NCI-H226 (cell line): ENCODE measurements at places on chromosomes 12 and 14.

DNA sequence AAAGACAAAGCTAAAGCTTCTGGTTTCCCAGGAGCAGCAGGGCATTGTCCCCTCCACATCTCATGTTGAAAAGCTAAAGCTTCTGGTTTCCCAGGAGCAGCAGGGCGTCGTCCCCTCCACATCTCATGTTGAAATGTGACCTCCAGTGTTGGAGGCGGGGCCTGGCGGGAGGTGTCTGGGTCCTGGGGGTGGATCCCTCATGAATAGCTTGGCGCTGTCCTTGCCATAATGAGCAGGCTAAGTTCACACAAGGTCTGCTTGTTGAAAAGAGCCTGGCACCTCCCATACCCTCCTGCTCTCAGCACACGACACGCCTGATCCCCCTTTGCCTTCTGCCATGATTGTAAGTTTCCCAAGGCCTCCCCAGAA is 123.7 kb downstream of the PIWIL1 start:
- DNase-seq = no peak

DNA sequence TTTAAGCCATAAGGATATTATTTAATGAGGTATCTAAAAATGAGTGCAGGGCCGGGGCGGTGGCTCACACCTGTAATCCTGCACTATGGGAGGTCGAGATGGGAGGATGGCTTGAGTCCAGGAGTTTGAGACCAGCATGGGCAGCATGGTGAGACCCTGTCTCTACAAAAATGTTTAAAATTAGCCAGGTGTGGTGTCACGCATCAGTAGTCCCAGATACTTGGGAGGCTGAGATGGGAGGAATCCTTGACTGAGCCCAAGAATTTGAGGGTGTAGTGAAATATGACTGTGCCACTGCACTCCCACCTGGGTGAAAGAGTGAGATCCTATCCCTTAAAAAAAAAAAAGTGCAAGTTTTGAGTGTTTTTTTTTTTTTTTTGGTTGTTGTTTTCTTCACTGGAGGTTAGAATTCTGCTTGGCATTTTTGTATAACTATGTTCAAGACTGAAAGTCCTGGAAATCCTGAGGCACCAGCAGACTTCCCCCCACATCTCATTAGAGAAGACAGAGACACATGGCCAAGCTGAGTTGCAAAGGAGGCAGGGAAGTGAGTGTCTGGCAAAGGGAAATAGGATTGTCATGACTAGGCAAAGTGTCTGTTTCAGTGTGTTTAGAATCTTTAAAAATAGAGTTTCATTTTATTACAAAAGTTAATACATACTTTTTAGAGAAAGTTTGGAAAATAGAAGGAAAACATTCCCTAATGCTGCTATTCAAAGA is 53.5 kb upstream of the DUSP6 start:
- DNase-seq = no peak

DNA sequence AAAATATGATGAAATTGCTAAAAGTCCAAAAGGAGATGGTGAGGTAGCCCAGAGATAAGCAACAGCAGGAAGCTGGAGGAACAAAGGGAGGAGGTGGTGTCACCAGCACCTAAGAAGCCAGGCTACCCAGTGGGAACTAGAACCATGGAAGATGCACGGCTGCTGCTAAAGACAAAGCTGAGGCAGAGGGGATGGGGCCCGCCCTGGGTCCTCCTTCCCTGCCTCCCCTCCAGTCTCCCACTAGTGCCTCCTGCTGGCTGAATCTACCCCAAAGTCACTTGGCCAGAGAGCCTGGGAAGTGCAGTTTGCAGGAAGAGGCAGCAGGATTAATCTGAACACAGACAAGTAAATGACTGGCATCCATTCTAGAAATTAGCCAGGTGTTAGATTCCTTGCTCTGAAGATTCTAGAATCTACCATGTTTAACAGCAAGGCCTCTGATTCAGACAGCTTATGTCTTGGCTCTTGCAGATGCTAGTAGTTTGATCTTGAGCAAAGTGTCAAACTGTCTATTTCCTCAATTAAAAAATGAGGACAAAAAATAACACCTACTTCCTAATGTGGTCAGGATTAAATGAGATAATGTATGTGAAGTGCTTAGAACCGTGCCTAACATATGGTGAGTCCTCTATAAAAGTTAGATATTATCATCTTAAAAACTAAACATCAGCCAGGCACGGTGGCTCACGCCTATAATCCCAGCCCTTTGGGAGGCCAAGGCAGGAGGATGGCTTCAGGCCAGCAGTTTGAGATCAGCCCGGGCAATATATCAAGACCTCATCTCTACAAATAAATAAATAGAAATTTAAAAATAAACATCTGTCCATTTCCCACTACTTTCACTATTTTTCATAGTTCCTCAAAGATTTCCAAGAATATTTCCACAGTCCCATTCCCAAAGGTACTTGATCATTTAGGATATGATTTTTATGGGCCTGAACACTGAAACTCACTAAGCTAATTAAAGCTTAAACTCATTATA is 5.8 kb upstream of the LRP10 start:
- DNase-seq = no peak

- DNase-seq = no peak
Observed at GRCh38 chr12:55659486-55660385, 23.0 kb downstream of the OR10P1 start.

- DNase-seq = no peak
Observed at GRCh38 chr12:93407963-93408283, 30.2 kb downstream of the NUDT4 start.

DNA sequence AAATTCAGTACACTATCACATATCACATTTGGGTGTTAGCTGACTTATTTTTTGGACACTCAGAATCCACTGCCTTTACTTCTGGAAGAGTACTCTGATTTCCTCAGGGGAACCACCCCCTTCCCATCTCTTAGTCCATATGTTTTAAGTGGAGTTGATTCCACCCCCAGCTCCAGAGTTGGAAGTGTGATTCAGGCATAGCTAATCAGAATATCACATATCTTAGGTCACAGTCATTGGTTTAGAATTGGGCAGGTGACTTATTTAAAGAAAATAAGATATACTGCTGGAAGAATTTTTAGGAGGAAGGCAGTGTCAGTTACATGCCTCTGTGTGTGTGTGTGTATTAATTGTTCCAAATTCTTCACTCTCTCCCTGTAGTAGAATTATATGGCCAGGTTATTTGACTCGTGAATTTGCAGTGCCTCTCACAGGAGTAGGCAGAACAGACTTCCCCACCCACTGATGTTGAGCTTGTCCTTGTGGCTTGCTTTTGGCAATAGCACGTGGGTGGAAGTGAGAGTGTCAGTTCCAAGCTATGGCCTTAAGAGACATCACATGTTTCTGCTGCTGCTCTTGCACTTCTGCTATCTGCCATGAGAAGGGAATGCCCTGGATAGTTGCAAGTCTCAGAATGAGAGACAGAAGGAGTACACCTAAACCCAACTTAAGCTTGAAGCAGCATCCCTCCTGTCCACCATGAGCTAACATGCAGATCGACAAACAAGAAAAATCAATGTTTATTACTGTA is 6.4 kb upstream of the GAS2L3 start:
- DNase-seq = no peak

- DNase-seq = peak; percentile 73
Observed at GRCh38 chr14:74886001-74886400, 4.3 kb downstream of the DLST start.

DNA sequence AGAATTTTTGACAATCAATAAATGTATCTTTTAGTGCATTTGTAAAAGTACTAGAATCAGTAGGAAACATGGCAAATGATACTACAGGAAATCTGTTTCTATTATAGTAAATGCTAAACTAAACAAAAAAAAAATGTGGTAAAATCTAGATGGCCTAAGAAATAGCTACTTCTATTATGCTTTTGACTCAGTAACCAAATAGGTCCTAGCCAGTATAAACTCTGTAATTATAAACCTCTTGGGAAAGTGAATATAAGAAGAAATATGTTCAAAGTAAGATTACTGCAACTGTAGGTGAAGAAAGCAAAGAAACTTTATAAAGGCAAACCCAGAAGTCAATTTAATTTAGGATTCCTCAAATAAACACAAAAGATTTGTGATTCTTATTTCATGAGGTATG is 581.2 kb downstream of the LRFN5 start:
- DNase-seq = no peak

DNA sequence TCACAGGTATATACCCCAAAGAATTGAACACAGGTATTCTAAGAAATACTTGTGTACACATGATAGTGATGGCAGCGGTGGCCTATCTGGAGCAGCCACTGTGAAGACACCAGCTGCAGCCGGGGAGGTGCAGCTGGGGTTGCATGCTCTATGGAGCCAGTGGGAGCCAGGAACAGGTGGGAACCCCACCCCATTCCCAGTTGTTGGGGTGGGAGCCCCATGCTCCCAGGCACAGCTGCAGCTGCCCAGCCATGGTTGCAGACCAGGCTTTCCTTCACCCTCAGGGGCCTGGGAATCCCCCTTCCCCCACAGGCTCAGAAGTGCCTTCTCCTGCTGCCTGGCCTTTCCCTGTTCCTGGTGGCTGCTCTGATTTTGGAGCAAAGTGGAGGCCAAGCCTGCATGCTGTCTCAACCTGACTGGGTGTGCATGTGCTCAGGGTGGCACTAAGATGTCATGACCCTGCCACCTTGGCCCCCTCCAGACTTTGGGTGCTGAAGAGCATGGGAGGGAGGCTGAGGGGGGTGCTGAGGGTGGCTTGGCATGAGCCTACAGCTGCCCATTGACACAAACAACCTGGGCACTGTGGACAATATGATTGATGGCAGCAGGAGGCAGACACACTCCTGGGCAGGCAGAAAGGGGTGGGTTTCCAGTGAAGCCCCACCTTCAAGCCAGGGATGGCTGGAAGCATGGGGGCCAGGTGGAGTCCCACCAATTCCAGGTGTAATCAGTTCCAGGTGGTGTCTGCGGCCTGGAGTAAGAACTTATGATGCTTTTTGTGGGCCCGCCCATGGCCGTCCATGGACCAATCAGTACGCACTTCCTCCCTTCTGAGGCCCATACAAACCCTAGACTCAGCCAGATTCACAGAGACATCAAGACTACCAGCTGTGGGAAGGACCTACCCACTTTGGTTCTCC is 234.7 kb downstream of the ADGRD1 start:
- DNase-seq = no peak

- no peak for DNase-seq
Observed at GRCh38 chr14:90626550-90626949, 189.7 kb downstream of the TTC7B start.

DNA sequence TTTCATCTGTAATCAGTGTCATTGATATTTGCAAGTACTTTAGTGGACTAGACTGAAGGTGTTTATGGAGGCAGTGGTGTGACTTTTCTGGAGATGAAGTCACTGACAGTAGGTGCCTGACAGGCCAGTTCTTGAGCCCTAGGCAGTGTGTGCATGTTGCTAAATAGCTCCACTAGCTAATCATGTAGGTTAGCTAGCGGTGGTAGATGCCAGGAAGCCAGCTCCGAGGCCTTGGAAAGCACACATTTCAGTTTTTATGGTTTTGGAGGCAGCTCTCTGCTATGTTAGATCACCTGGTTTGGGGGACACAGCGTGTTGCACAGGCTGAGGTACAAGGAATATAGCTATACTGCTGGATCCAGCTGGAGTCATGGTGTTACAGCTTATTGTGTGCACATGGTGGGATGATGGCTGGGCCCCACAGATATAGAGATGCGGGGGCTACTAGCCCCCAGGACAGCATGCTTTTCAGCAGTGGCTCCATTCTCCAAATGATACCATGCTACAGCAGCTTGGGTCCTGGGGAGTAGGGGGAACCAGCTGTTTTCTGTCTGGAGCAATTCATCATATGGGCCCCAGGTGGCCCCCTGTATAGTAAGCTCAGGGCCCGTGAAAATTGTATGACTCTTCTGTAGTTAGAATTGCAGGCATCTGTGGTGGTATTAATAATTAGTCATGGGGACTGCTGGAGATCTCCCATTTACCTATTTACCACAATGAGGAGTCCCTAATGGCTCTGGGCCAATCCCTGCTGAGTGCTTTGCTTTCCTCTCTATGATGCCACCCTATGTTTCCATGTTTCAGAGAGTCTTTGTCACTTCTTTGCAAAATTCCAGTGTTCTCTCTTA is 367.2 kb upstream of the LMO3 start:
- no peak for DNase-seq

DNA sequence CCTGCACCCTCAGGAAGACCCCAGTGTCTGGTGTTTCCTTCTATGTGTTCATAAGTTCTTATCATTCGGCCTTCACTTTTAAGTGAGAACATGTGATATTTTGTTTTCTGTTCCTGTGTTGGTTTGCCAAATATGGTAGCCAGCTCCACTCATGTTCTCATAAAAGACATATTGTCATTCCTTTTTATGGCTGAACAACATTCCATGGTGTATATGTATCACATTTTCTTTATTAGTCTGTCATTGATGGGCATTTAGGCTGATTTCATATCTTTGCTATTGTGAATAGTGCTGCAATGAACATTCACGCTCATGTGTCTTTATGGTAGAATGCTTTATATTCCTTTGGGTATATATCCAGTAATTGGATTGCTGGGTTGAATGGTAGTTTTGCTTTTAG is 645.1 kb downstream of the SLC16A7 start:
- DNase-seq = no peak

DNA sequence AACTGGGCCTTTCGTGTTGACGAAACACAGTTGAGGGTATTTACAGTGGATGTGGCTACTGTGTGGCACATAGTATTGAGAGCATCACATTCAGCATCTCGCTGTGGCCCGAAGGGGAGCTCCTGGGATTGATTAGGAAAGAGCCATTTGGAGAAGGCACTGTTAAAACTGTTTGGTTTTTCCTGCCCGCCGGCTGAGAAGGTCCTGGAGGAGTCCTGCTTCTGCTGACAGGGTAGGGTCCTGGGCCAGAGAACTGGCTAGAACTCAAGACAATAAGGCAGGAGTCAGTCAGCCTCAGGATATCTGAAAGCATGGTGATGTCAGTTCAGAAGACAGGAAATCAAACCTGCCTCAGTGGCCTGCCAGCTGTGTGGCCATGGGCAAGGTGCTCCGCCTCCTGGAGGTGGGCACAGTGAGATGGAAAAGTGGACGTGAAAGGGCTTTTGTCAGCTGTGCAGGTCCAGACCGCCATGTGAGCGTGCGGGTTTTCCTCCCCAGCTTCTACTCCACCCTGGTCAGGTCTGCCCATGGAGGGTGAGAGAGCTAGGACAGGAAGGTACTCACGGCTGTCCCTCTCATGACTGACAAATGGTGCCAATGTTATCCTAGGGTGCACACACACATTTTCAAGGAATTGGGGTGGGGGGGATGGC is 92.3 kb downstream of the NTF3 start:
- DNase-seq = no peak

DNA sequence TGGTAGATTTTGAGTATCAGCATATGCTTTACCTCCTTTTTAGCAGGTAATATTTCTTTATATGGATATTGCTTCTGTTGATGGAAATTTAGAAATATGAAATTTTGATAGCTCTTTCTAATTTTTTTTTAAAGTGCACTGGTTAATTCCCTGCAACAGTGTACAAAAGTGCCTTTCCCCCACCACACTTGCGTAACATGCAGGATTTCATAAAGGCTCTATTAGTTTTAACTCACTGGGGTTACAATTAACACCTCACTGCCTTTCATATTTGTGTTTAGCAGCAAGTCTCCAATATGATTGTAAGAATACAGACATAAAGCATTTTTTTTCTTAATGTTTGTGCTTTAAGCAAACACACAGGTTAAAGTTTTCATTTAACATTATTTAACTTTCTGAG is 25.6 kb downstream of the MNAT1 start:
- DNase-seq = no peak

GRCh38 chr14:64500088-64500487 is 3.5 kb downstream of the ZBTB25 start:
- DNase-seq = no peak
